ENCODE measurements at places on chromosomes 2 and 18. TPM values are rescaled to one million over a fixed set of nuclear protein-coding genes. Genes with fewer than 3 reads are reported as not detected.

Gene ZSWIM2
- total RNA-seq, result not detected

Gene TEX44
- not detected for total RNA-seq

Gene SKA1
- total RNA-seq, result 2.4 TPM

Gene SRD5A2
- 0.99 TPM for total RNA-seq

Gene PTGR3
- total RNA-seq, result 30.4 TPM

Gene AKAIN1
- not detected for total RNA-seq

Gene WDR12
- 48.5 TPM for total RNA-seq

Gene CYP1B1
- 30.3 TPM for total RNA-seq

Gene STARD6
- total RNA-seq, result not detected

Gene LHCGR
- total RNA-seq, result not detected

Gene CYTIP
- total RNA-seq, result 10.9 TPM

Gene STPG4
- total RNA-seq, result 0.67 TPM

Gene IL1R2
- total RNA-seq, result 195 TPM

Gene BCL11A
- total RNA-seq, result 4.0 TPM

Gene KCNS3
- 23.0 TPM for total RNA-seq

Gene RRM2
- 43.8 TPM for total RNA-seq

Gene RFTN2
- total RNA-seq, result 4.5 TPM

Gene DOK6
- total RNA-seq, result 5.3 TPM

Gene NCKAP5
- 4.0 TPM for total RNA-seq

Gene NT5DC4
- total RNA-seq, result 1.1 TPM

Gene HOXD1
- 1.9 TPM for total RNA-seq

Gene YES1
- 36.9 TPM for total RNA-seq

Gene LONRF2
- 3.1 TPM for total RNA-seq

Gene OSR1
- total RNA-seq, result 41.5 TPM

Gene NR4A2
- 5.0 TPM for total RNA-seq

Gene UGT1A4
- not detected for total RNA-seq

Gene RIF1
- 43.3 TPM for total RNA-seq

Gene DOCK10
- total RNA-seq, result 17.8 TPM

Gene PDE1A
- total RNA-seq, result 4.6 TPM
